ENCODE measurements at places on chromosomes 5 and 9. TPM values are rescaled to one million over a fixed set of nuclear protein-coding genes. Genes with fewer than 3 reads are reported as not detected.

- no peak for DNase-seq
- H3K36me3 ChIP-seq, result no peaks in the 10 kb centered on the region
- H3K27ac ChIP-seq, result no peak overlapping the region
- H3K4me1 ChIP-seq, result peaks cover 9% of the 10 kb centered on the region
Measured at GRCh38 chr9:34580358-34580757, 9.2 kb downstream of the CNTFR start.

GKAP1 gene
- 44.1 TPM for total RNA-seq

PAM gene
- total RNA-seq, result 147 TPM

GRCh38 chr9:89676281-89676680 is 71.5 kb downstream of the GADD45G start:
- H3K27me3 ChIP-seq, result no peaks in the 10 kb centered on the region
- no peak overlapping the region for H3K4me3 ChIP-seq
- no peaks in the 10 kb centered on the region for H3K4me1 ChIP-seq
- H3K36me3 ChIP-seq, result no peaks in the 10 kb centered on the region
- H3K27ac ChIP-seq, result no peak overlapping the region

IFNA13 gene
- not detected for total RNA-seq

CAMK4 gene
- total RNA-seq, result 0.26 TPM

DNA sequence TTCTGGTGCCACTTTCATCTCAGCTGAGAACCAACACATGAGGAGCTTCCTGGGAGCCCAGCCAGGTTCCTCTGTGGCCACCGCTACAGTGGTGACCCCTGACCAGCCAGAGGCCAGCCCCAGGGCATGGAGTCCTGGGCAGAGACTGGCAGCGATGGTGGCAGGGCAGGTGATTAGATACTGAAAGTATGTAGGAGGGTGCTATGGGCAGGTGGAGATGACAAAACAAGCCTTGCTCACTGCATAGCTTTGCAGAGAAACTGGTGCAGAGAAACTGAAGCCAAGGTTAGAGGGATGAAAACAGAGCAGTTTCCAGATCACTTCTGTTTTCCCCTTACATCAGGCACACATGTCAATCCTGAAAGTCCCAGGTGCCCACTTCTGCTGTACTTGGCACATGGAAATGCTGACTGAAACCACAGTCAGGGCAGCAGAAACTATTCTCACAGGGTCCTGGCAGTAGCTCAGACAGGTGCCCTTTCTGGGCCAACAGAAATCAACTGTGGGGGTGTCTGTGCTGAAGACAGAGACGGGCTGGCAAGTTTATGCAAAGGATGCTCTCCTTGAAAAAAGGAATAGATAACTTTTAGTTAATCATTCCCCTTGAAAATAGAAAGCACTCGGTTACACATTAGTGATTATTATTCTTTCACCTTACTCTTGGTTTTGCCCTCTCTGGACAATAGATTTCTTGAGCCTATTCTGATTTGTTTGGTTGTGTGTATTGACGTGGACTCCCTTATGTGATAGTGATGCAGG is 90.3 kb downstream of the ANKRD55 start:
- H3K27ac ChIP-seq, result no peak overlapping the region
- no peaks in the 10 kb centered on the region for H3K4me1 ChIP-seq
- H3K27me3 ChIP-seq, result no peaks in the 10 kb centered on the region

DNA sequence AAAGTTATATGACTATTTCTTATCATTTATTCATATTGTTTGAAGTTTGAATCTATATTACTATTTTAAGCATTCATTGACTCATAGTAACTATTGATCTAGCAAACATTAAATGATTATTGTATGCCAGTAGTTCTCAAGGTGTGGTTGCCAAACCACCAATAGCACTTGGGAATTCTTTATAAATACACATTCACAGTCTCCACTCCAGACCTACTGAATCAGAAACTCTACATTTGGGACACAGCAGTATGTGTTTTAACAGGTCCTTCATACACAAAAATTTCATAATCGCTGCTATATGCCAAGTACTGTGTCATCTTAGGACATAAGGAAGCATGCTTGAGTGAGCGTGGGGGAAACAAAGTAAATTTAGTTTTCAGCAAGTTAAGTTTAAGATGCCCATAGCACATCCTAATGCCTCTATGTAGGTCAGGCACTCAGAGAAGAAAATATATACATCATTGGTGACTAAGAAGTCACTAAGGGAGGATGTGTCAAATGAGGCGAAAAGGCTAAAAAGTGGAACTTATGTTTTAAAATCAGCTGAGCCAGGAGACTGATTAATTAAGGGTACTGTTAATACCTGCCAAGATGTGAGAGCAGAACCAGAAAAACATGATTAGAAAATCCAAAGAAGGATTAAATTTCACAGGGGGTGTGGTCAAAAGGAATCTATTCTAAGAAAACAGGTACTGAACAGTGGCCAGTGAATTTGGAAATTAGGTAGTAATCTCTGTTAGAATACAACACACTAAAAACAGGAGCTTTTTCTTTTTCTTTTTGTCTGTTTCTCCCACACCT is 340.8 kb downstream of the HCN1 start:
- no peak overlapping the region for H3K27ac ChIP-seq
- DNase-seq, result no peak

DNA sequence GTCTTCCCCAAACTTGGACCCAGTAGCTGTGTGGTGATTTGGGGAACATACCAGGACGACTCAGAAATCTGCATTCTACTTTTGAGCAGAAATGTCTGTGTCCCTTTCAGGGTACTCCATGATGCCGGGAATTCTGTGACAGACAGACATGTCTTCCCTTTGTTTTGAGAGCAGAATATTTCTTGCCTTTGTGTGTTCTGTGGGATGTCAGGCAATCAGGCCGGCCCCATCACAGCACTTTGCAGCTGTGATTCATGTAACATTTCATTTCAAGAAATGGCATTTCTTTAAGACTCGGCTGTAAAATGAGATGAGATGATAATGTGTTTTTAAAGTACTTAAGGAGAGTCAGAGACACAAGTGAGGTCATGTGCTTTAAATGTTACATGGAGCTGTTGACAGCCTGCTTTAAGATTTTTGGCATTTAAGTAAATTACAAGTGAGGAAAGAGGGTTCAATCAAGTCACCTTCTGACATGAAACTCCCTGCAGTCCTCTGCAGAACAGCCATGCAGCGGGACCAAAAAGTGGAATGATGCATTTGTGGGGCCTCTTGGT is 98.7 kb downstream of the SLC28A3 start:
- no peaks in the 10 kb centered on the region for H3K36me3 ChIP-seq
- no peak overlapping the region for H3K4me3 ChIP-seq
- no peaks in the 10 kb centered on the region for H3K27me3 ChIP-seq
- no peak overlapping the region for H3K27ac ChIP-seq
- DNase-seq, result no peak

- no peak overlapping the region for H3K4me3 ChIP-seq
- H3K27ac ChIP-seq, result no peak overlapping the region
- no peaks in the 10 kb centered on the region for H3K4me1 ChIP-seq
- no peak for DNase-seq
- no peaks in the 10 kb centered on the region for H3K36me3 ChIP-seq
Measured at GRCh38 chr5:1011741-1012312, 3.2 kb downstream of the NKD2 start.

PDGFRB gene
- total RNA-seq, result 60.2 TPM

TOR1A gene
- 13.1 TPM for total RNA-seq

HMHB1 gene
- not detected for total RNA-seq

DNA sequence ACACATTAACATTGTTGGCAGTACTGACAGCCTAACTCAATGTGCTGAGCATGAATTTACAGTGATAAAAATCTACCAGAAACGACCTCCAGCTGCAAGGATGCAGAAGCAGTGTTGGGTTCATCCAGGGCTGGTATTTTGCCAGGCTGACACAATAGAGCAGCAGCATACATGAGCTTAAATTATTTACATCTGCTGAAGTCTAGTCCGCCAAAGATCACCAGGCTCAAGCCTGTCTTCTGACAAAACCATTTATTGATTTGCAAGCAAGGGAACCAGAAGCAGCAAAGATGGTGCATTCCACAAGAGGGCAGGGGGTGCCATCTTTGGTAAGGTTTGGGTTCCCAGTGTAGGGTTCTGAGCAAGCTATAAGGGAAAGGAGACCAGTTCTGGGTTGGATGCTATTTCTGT is 8.7 kb upstream of the C5orf34 start:
- H3K27me3 ChIP-seq, result no peaks in the 10 kb centered on the region
- no peaks in the 10 kb centered on the region for H3K4me1 ChIP-seq
- H3K27ac ChIP-seq, result no peak overlapping the region
- H3K36me3 ChIP-seq, result no peaks in the 10 kb centered on the region

GRCh38 chr5:14757850-14758249 is 93.3 kb downstream of the OTULIN start:
- H3K4me1 ChIP-seq, result no peaks in the 10 kb centered on the region
- H3K36me3 ChIP-seq, result no peaks in the 10 kb centered on the region
- no peak overlapping the region for H3K4me3 ChIP-seq
- DNase-seq, result no peak
- H3K27ac ChIP-seq, result no peak overlapping the region

DNA sequence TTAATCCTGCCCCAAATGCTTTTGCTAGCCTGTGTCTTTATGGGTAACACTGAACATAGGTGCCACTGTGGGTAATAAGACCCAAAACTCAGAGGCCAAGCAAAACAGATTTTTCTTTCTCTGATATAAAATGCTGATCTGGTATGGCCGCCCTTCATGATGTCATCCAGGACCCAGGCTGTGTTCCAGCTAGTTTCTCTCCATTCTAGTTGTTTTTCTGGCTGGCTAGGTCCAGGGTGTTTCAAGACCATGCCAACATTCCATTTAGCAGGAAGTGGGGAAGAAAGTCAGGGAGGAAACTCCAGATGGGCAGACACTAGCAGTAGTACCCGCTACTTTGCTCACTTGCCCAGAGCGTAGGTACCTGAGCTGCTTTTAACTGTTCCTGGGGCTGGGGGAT is 183.9 kb upstream of the OTULINL start:
- H3K4me3 ChIP-seq, result no peak overlapping the region
- H3K4me1 ChIP-seq, result no peaks in the 10 kb centered on the region
- peak; percentile 38 for DNase-seq
- H3K27ac ChIP-seq, result peak overlapping the region; percentile 25
- no peaks in the 10 kb centered on the region for H3K36me3 ChIP-seq

- no peak overlapping the region for H3K4me3 ChIP-seq
- H3K36me3 ChIP-seq, result no peaks in the 10 kb centered on the region
- no peak overlapping the region for H3K27ac ChIP-seq
- no peaks in the 10 kb centered on the region for H3K27me3 ChIP-seq
Measured at GRCh38 chr9:99966001-99966400, 59.5 kb downstream of the STX17 start.

CNTFR gene
- total RNA-seq, result 6.6 TPM

GRCh38 chr5:34053133-34053532 is 10.1 kb upstream of the C1QTNF3 start:
- no peak for DNase-seq
- no peaks in the 10 kb centered on the region for H3K4me1 ChIP-seq
- no peak overlapping the region for H3K4me3 ChIP-seq
- no peak overlapping the region for H3K27ac ChIP-seq
- H3K36me3 ChIP-seq, result no peaks in the 10 kb centered on the region

- H3K27me3 ChIP-seq, result no peaks in the 10 kb centered on the region
- no peak overlapping the region for H3K27ac ChIP-seq
- H3K4me1 ChIP-seq, result no peaks in the 10 kb centered on the region
- no peak for DNase-seq
- no peaks in the 10 kb centered on the region for H3K36me3 ChIP-seq
Measured at GRCh38 chr9:90909225-90909624, 107.6 kb downstream of the SYK start.

- H3K4me1 ChIP-seq, result no peaks in the 10 kb centered on the region
- no peaks in the 10 kb centered on the region for H3K27me3 ChIP-seq
- no peak for DNase-seq
Measured at GRCh38 chr5:131545845-131546244, 89.2 kb downstream of the RAPGEF6 start.

- H3K27ac ChIP-seq, result no peak overlapping the region
- no peaks in the 10 kb centered on the region for H3K4me1 ChIP-seq
- H3K4me3 ChIP-seq, result no peak overlapping the region
- no peaks in the 10 kb centered on the region for H3K27me3 ChIP-seq
- no peak for DNase-seq
- H3K36me3 ChIP-seq, result no peaks in the 10 kb centered on the region
Measured at GRCh38 chr5:147169399-147169798, 65.4 kb upstream of the STK32A start.

CFAP90 gene
- 0.88 TPM for total RNA-seq

CCDC152 gene
- not detected for total RNA-seq

Measured in uterus (tissue), 4 donors.